ENCODE measurements at places on chromosomes 7 and 10. TPM values are rescaled to one million over a fixed set of nuclear protein-coding genes. Genes with fewer than 3 reads are reported as not detected.

DNA sequence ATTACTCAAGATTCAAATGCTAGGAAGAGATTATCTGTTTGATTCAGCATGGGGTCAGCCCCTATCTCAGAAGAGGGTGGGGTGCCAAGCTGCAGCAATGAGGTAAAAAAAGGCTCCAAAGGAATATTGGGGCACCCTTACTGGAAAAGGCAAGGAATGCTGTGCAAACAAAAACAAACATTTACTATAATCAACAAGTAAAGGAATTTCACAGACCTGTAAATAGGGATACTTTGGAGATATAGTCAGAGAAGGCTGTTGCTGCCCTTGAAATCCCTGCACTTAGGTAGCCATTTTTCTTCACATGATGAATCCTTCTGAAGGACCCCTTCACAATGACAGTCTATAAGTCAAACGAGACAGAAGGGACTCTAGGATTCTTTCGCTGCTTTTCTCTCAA is 10.6 kb upstream of the ADD3 start:
- DNase-seq: no peak

- DNase-seq: no peak
Measured at GRCh38 chr7:40470091-40470592, 335.3 kb downstream of the SUGCT start.

GRCh38 chr10:3295582-3296151 is 123.1 kb upstream of the PITRM1 start:
- no peak for DNase-seq

DNA sequence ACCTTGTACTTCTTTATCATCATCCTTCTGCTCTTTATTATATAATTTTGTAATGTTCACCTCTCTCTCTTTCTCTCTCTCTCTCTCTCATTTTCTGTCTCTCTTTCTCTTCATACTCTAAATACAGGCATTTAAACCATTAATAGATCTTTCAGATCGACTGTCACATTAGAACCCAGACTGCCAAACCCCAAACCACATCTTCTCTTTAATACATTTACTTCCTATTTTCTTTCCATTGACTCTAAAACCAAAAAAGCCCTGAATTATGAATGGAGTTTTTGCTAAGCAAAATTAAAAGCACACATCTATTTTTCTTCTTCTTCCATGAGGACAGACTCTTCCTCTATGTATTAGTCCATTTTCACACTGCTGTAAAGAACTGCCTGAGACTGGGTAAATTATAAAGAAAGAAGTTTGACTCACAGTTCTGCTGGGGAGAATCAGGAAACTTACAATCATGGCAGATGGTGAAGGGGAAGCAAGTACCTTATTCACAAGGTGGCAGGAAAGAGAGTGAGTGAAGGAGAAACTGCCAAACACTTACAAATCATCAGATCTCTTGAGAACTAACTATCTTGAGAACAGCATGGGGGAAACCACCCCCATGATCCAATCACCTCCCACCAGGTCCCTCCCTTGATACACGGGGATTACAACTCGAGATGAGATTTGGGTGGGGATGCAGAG is 272.7 kb upstream of the MGMT start:
- no peak for DNase-seq

- no peak for DNase-seq
Measured at GRCh38 chr7:147013825-147014224, 897.2 kb downstream of the CNTNAP2 start.

GRCh38 chr7:74627661-74628411 is 29.7 kb upstream of the GTF2I start:
- peak; percentile 47 for DNase-seq

CDH23 gene
- total RNA-seq: 1.1 TPM

All from H9 (cell line).